ENCODE measurements at places on chromosomes 2 and 18.

DNA sequence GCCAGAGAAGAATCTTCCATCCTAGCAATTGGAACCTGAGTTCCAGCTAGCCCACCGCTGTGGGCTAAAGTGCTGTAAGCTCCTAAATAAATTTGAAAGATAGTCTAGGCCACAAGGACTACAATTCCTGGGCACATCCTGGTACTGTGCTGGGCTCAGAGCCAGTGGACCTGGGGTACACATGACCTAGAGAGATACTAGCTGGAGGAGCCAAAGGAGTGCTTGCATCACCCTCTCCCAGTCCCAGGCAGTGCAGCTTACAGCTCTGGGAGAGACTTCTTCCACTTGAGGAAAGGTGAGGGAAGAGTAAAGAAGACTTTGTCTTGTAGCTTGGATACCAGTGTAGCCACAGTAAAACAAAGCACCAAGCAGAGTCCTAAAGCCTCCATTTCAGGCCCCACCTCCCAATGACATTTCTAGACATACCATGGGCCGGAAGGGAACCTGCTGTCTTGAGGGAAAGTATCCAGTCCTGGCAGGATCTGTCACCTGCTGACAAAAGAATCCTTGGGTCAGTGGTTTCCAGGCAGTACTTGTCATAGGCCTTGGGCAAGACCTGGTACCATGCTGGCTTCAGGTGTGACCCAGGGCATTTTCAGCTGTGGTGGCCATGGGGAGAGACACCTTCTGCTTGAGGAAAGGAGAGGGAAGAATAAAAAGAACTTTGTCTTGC, 89.5 kb downstream of the TMEM185B start:
- DNase-seq, result no peak

GRCh38 chr2:236862526-236862925, 223.2 kb upstream of the COPS8 start:
- DNase-seq, result no peak

GRCh38 chr2:174784316-174784715, 20.0 kb upstream of the CHRNA1 start:
- no peak for DNase-seq

- DNase-seq, result no peak
These were observed 348.7 kb upstream of the GALNT5 start for GRCh38 chr2:156908825-156909224.

Data from stimulated activated CD4-positive, alpha-beta T cell treated with anti-CD3 and anti-CD28 coated beads, Interleukin-12 subunit alpha, Interleukin-12 subunit beta, amount 100 ng/mL, for 24 hours (primary cell).